Natural killer cell (primary cell): ENCODE measurements at places on chromosomes 1 and 21. TPM values are rescaled to one million over a fixed set of nuclear protein-coding genes. Genes with fewer than 3 reads are reported as not detected.

Gene MRPS15
- total RNA-seq: 32.0 TPM

Gene HSD3B1
- total RNA-seq: not detected

Gene GABRD
- total RNA-seq: not detected

DNA sequence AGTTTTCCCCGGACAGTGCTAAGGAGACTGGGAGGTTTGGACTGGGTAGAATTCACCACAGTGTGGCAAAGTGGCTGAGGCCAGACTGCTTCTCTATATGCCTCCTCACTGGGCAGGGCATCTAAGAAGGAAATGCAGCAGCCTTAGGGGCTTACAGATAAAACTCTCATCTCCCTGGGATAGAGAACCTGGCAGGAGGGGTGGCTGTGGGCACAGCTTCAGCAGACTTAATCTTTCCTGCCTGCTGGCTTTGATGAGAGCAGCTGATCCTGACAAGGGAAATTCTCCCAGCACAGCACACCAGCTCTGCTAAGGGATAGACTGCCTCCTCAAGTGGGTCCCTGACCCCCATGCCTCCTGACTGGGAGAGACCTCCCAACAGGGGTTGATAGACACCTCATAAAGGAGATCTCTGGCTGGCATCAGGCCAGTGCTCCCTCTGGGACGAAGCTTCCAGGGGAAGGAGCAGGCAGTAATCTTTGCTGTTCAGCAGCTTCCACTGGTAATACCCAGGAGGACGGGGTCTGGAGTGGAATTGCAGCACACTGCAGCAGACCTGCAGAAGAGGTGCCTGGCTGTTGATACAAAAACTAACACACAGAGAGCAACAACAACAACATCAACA lies 25.2 kb downstream of the KIFAP3 start:
- H3K4me1 ChIP-seq: no peaks in the 10 kb centered on the region
- DNase-seq: no peak
- no peaks in the 10 kb centered on the region for H3K27me3 ChIP-seq
- peaks cover 14% of the 10 kb centered on the region for H3K36me3 ChIP-seq

DNA sequence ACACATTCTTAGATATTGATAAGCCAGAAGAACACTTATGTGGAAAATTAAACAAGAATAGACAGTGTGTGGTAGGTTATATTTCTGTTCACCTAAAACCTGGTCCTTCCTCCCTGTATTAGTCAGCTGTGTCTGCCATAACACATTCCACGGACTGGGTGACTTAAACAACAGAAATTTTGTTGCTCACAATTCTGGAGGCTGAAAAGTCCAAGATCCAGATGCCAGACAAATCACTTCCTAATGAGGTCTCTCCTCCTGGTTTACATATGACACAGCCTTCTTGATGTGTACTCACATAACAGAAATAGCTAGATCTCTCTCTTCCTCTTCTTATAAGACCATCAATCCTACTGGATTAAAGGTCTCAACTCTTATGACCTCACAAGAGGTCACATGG lies 25.7 kb downstream of the JMJD4 start:
- no peaks in the 10 kb centered on the region for H3K36me3 ChIP-seq
- H3K4me1 ChIP-seq: no peaks in the 10 kb centered on the region
- H3K27me3 ChIP-seq: no peaks in the 10 kb centered on the region
- no peak overlapping the region for H3K27ac ChIP-seq
- DNase-seq: no peak
- no peak overlapping the region for H3K4me3 ChIP-seq

GRCh38 chr21:38086580-38086979 lies 170.2 kb upstream of the KCNJ15 start:
- no peaks in the 10 kb centered on the region for H3K27me3 ChIP-seq
- DNase-seq: no peak
- no peaks in the 10 kb centered on the region for H3K36me3 ChIP-seq
- no peak overlapping the region for H3K4me3 ChIP-seq

GRCh38 chr1:234539666-234540403 lies 60.9 kb upstream of the TARBP1 start:
- H3K36me3 ChIP-seq: no peaks in the 10 kb centered on the region
- H3K27me3 ChIP-seq: no peaks in the 10 kb centered on the region
- no peak overlapping the region for H3K27ac ChIP-seq
- H3K4me3 ChIP-seq: no peak overlapping the region
- no peak for DNase-seq

DNA sequence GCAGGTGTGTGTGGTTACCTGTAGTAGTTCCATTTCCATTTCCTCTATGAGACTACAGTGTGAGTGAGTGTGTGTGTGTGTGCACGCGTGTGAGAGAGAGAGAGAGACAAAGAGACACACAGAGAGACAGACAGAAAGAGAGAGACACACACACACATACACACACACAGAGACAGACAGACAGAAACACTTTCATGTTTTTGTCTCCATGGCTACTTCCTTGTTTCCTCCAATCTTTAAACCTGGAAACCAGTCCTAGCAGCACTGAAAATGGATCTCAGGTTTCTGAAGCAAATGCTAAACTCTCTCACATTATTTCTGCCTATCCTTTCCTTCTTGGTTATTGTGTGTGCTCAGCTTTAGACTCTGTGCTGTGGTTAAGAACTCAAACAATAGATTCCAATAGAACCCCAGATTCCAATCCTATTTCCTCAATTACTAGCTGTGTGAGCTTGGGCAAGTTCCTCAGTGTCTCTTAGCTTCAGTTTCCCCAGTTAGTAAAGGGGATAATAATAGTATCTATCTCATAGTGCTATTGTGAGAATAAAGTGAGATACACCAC lies 22.4 kb upstream of the ABCD3 start:
- H3K4me1 ChIP-seq: no peaks in the 10 kb centered on the region
- H3K27ac ChIP-seq: no peak overlapping the region
- no peak for DNase-seq
- no peaks in the 10 kb centered on the region for H3K36me3 ChIP-seq

- H3K4me1 ChIP-seq: peaks cover 10% of the 10 kb centered on the region
- no peaks in the 10 kb centered on the region for H3K27me3 ChIP-seq
- no peaks in the 10 kb centered on the region for H3K36me3 ChIP-seq
- DNase-seq: no peak
Observed at GRCh38 chr1:41758904-41759548, 159.7 kb downstream of the HIVEP3 start.

DNA sequence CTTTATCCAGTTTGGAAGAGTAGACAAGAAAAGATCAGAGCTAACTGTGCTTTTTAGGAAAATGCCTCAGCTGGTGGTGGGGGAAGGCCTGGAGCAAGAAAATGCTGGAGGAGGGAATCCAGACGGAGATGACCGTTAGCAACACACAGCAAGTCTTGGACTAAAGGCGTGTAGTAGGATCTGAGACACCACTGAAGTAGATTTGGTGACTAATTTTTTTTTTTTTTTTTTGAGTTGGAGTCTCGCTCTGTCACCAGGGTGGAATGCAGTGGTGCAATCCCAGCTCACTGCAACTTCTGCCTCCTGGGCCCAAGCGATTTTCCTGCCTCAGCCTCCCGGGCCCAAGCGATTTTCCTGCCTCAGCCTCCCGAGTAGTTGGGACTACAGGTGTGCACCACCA lies 41.2 kb downstream of the LPAR3 start:
- H3K36me3 ChIP-seq: no peaks in the 10 kb centered on the region
- H3K4me1 ChIP-seq: peaks cover 25% of the 10 kb centered on the region
- H3K4me3 ChIP-seq: no peak overlapping the region
- no peak for DNase-seq
- H3K27me3 ChIP-seq: no peaks in the 10 kb centered on the region
